T-helper 17 cell (primary cell): ENCODE measurements at places on chromosomes 5 and 9. TPM values are rescaled to one million over a fixed set of nuclear protein-coding genes. Genes with fewer than 3 reads are reported as not detected.

DNA sequence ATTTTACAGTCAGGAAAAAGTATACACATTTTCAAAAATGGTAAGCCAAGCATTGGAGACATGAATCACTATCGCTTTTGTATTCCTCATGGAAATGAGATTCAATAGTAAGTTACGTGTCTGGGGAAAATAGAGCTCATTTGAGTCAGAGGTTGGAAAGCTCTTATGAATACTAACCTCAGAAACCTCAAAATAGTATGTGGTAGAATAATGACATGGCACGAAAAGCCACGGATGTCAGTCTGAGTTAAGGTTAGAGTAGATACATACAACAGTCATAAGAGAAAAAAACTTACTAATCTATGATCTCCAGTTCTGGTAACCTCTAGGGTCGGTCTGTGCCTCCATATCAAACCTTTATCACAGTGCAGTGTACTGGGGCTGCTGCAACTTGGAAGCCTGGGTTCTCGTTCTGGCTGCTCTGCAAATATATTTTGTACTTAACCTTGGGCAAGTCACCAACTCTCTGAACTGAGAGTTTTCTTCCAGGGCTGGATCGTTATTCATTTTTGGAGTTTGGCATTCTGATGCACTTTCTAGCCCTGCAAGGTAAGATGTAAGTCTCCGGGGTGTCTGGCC, 31.8 kb downstream of the MAP1B start:
- no peak for DNase-seq

GRCh38 chr5:82073179-82073578, 101.4 kb downstream of the ATG10 start:
- DNase-seq = no peak

DNA sequence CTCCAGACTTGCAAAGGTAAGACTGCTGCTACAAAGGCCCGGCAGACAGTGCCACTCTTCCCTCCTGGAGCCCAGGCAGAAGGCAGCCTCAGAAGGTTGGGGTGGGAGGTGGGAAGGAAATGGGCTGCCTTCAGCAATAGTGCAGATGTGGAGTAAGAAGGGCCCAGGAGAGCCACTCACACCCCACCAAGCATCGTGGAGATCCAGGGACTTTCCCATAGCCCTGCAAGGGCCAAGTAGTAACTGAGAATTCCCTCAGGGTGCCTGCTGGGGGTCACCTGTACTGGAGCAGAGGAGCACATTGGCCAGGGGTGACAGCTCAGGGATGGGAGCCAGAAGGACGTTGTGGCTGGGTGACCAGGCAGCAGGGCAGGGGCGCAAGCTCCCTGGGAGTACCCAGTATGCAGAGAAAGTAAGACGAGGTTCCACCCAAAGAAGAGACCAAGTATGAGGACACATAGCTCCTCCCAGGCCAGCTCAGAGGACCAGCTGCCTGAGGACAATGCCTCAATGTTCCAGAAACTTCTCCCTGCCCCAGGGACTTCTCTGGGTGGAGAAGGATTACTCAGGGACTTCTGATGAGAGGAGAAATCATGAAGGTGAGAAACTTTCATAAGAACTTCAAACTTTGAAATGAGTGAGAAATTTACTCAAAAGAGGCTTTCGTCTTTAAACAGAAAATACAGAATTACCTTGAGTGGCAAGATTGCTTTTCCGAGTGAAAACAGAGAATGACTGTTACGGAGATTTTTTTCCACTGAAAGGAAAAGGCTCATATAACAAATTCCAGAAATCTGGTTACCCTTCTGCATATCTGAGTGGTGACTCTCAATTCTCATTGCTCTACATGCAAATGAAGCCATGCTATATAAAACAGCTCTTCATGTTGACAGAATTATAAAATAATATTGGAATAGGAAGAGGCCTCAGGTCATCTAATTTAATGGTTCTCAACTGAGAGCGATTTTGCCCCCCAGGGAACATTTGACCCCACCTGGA, 87.9 kb upstream of the TRIO start:
- DNase-seq = no peak

GRCh38 chr5:56746553-56747339, 68.6 kb upstream of the MAP3K1 start:
- DNase-seq = no peak

- no peak for DNase-seq
Observed at GRCh38 chr9:130785940-130786508, 49.0 kb upstream of the ABL1 start.

GRCh38 chr9:83563360-83563759, 25.2 kb upstream of the FRMD3 start:
- no peak for DNase-seq

DNA sequence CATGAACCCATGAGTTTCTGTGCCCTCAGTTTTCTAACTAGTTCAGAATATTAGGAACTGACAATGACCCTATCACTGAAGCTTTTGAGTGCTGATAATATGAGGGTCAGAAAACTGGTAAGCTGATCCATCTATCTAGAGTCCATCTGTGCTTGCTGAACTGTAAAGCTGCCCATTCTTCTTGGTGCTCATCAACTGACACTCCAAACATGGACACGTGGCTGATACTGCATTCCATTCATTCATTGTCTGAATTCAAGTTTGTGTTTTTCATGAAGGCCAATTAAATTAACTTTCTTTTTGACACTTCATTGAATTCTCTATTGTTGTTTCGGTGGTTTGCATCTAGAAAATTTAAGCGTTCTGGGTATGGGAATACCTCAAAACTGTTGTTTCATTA, 17.6 kb downstream of the NREP start:
- no peak for DNase-seq

DNA sequence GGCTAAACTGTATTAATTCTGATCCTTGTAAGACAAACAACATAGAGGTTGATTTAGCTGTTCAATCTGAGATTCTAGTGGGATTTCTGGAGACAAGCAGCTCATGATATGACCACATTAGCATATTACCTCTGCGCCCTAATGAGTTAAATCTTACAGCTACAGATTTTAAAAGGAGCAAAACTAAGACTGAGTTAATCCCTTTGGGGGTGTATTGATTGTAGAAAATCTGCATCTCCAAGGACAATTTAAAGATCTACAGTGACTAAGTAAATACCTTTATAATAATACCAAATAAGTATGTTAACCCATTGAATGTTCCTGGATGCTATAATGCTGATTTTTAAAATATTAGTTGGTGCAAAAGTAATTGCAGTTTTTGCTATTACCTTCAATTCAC, 33.2 kb downstream of the ADAMTSL1 start:
- no peak for DNase-seq

DNA sequence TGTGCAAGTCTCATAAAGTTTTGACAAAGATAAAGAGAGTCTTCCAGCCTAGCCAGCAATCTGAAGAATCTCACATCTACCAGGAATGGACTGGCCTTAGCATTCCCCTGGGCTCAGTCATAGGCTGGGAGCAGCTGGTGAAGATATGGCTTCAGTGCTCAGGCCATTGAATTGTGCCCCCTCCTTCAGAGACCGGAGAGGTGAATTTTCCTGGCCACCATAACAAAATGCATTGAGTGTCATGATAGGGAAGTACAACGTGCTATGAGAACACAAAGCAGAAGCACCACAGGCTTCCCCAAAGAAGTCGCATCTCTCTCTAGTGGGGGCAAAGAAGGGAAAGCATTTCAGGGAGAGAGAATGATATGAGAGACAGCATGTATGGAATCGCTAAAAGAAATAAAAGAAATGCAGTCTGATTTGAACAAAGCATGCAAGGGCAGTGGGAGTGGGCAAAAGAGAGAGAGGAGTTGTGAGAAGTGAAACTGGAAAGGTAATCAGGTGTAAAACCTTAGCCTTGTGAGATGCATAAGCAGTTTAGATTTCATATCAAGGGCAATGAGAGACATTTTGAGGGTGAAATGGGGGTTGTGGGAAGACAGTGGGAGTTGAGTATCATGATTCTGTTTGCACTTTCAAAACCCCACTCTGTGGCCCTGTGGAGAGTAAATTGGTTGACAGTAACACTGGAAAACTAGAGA, 57.1 kb upstream of the NMUR2 start:
- no peak for DNase-seq

GRCh38 chr9:112530751-112531205, 44.2 kb downstream of the KIAA1958 start:
- no peak for DNase-seq

DNA sequence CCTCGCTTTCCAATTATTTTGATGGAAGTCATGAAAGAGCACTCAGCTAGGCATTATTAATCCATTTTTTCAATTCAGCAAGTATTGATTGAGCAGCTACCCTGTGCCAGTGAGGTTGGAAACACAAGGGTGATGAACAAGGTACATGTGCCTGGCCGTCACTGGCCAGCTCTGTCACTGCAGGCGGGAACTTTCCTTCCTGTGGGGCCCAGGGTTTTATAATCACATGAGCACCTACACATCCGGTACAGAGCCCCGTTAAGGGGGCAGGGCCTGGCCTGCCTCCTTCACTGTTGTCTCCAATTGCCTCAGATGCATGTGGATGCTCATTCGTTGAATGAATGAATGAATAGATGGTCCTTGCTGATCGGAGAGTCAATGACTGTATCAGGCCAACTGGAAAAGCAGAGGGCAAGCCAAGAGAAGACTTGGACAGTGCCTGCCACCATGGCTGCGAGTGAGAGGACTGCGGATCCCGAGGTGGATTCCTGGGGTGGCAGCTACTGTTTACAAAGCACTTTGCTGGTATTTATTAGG, 55.9 kb upstream of the KCNMB1 start:
- no peak for DNase-seq

DNA sequence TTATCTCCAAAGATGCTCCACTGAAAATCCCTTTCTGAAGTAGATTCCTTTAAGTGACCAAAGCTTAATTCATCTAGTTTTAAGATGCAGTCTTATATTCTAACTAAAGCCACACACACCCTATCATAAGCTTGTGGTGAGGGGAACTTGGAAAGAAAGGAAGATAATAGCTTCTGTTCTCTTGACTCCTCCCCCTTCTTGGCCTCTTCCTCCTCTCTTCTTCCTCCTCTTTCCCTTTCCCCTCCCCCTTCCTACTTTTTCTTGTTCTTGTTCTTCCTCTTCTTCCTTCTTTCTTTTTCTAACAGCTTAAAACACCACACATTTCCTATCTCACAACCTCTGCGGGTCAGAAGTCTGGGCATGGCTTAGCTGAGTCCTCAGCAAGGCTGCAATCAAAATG, 23.5 kb downstream of the IL7R start:
- no peak for DNase-seq

DNA sequence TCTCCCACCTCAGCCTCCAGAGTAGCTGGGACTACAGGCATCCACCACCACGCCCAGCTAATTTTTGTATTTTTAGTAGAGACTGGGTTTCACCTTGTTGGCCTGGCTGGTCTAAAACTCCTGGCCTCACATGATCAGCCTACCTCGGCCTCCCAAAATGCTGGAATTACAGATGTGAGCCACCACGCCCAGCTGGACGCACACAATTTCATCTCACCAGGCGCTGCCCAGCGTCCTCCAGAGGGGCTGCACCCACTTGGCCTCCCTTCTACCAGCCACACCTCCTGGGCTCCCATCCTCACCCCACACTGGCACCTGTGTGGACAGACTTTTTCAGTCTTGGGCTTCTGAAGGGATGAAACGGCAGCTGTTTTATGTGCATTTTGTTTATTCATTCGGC, 3.8 kb upstream of the EXOC3 start:
- DNase-seq = no peak

GRCh38 chr5:61732796-61733195, 400.7 kb downstream of the ZSWIM6 start:
- DNase-seq = no peak

DNA sequence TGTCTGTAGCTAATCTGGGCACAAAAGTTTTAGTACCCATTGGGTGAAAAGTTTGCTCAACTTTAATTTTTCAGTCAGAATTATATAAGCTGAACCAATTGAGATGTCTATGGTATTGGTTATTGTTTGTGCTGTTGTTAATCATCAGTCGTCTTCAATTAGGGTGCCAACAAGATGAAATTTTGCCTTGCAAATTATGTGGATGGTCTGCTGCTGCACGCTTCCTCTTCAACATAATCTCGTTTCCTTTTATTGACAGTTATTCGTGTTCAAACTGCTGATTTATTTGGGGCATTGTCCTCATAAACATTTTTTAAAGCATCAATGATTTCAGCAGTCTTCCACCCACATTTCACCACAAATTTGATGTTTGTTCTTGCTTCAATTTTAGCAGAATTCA, 194.0 kb downstream of the HTR1A start:
- DNase-seq = no peak

DNA sequence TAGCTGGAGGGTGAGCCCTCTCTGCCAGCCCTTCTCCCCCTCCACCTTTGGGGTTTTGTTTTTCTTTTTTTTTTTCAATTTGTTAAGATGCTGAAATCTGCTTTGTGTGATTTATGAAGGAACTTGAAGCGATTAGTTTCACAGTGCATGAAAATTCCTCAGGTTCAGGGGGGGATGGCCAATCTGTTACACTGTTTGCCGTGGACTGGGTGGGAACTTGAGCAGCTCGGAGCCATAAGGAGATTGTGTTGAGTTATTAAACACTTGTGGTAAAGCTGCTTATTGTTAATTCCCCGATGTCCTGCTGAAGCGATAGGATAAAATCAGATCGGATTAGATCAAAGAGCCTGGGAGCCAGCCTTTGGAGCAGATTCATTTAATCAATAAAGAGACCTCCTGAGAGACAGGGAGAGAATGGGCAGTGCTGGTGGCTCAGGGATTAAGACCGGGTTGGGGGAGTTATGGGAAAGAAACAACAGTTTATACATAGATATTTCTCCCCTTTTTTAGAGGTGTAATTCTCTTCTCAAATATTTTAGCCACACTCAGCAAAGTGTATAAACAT, 105.8 kb upstream of the SPATA31D4 start:
- no peak for DNase-seq

DNA sequence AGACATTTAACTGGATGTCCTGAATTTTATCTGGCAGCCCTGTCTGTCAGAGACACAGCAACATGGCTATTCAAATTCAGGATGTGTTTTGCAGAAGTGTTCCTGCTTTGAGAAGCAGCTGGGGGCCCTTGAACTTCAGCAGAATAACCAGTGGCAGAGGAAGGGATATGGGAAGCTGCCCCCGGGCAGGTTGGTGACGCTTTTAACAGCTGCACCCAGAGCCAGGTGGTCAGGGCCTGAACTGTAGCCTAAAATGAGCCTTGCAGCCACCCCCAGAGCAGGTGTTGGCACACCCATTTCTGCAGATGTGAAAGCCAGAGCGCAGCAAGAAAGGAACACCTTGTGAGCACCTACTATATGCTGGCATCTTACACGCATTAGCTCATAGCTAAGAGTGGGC, 128.7 kb upstream of the BOD1 start:
- no peak for DNase-seq

DNA sequence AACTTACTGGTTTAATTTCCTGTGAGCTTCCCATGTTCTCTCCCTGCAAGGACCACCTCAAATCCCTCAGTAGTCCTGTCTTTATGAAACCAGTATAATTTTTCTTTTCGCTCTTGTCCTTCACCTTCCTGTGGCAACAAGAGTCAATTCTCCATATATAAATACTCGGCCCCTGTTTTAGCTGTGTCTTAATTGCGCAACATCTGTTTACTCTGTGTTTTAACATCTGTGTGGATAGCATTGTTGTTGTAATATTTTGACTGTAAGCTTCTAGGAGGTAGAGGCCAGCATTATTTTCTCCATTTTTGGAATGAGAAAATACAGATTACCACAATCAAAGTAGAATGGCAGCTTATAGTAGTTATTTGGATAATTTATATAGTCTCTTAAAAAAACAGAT, 30.2 kb upstream of the CDKN2B start:
- no peak for DNase-seq

ZNF462 gene
- 6.0 TPM for total RNA-seq

PCDHA5 gene
- total RNA-seq = not detected

PPP1R26 gene
- 2.6 TPM for total RNA-seq

PFN3 gene
- not detected for total RNA-seq

GABBR2 gene
- not detected for total RNA-seq

CNTNAP3B gene
- 0.37 TPM for total RNA-seq

LHX3 gene
- total RNA-seq = 0.10 TPM

SPINK6 gene
- total RNA-seq = not detected

SLCO6A1 gene
- not detected for total RNA-seq

PCDHA2 gene
- not detected for total RNA-seq

WHRN gene
- total RNA-seq = 18.2 TPM

RORB gene
- not detected for total RNA-seq
